ENCODE measurements at places on chromosomes 1 and 21. TPM values are rescaled to one million over a fixed set of nuclear protein-coding genes. Genes with fewer than 3 reads are reported as not detected.

The CSF1 gene
- 25.0 TPM for total RNA-seq

The AMY1A gene
- not detected for total RNA-seq

The UBASH3A gene
- 0.09 TPM for total RNA-seq

The PHACTR4 gene
- 20.1 TPM for total RNA-seq

The OR2AJ1 gene
- total RNA-seq: not detected

The ALX3 gene
- not detected for total RNA-seq

The SCMH1 gene
- total RNA-seq: 12.6 TPM

The RUNX3 gene
- 5.3 TPM for total RNA-seq

The KRTAP7-1 gene
- total RNA-seq: not detected
